ENCODE measurements at places on chromosomes 6 and 20. TPM values are rescaled to one million over a fixed set of nuclear protein-coding genes. Genes with fewer than 3 reads are reported as not detected.

DNA sequence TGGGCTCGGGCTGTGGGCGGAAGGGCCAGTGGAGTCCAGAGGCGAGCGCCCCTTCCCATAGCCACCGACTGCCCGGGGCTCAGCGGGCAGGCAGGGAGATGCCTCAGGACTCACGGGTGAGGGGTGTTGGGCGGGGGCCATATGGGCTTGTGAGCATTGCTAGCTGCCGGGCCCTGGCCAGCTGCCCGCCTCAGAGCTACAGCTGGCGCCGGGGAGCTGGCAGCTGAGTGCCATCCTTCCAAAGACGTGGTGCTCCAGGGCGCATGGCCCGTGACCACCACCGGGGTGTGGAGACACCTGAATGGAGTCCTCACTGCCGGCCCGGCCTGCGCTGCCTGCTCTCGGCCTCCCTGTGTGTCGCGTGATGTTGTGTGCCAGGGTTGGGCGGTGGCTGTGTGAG is 10.6 kb upstream of the RBBP8NL start:
- no peak for DNase-seq

- no peak for DNase-seq
Observed at GRCh38 chr6:88538130-88538706, 372.1 kb upstream of the CNR1 start.

DNA sequence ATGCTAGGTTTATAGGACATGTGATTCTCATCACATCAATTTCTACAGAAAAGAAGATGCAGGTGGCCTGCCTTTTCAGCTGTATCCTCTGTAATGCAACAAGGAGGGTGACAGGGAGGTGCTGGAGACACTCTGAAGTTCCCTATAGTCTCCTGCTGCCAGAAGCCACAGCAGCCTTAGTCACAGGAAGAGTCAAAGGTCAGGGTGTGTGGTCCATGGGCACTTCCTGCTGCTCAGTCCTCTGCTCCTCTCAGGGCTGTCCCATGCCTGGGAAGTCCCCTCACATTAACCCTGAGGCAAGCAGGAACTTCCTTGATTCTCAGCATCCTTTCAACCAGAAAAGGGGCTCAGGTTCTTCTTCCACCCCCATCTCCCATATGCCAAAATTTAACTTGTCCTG is 144.8 kb upstream of the FOXA2 start:
- DNase-seq, result no peak

DNA sequence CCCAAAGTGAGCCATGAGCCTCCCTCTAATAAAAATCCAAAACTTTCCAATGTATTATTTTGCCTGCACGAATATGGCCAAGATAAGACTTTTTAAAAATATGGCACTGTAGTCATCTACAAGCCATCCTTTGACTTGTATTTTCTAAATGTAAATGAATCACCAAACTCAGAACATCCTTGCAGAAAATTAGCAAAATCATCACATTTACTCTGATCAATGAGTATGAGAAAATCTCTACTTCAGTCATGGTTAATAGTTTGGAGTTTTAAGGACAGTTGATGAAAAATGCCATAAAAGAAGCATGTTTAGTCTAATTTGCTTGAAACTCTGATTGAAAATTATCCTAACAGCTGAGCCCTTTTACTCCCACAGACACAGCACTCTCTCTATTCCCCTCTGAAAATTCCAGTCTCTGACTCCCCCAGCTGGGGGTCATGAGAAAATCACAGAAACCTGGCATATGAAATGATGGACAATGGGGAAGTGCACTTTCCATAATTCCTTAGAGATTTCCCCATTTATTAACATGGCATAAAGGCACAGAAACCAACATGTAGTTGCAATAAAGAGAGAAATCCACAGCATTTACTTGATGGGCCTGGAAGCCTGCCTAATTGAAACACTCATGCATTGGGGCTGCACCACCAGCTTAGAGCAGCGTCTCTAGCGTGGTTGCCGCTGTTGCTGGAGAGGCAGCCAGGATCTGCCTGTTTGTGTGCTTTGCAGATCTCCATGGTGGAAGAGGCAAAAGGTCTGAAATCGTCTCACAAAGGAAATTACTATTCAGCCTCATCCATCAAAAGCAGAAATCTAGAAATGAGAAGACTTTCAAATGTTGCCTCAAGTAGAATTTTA is 214.0 kb downstream of the WDR27 start:
- peak; percentile 13 for DNase-seq

DNA sequence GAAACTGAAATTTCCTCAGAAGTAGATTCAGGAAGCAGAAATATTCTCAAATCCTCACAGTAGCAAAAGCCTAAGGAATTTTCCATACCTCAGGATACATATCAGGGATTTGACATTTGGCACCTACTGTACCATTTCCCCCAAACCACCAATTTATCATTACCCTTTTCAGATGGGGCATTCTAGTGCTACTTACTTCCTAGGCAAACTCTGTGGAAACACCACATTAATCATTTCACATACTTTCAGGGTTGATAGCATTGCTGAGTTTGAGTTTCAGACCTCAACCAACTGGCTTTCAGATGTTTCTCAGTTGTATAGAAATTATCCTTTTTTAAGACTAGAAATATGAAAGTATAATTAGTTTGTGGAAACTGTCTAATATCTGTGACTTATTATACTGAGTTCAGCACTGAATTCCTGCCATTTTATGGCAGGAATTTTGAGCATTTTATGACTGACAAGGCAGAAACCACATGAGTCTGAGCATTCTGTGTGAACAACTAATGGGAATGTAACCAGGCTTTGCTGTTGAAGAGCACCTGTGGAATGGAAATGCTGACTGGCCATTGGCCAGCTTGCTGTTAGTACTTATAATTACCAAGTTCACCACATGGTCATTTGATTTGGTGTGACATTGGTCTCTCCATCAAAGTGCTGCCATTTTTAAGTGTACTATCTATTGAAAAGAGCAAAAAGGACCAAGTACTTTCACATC is 35.1 kb upstream of the IRAK1BP1 start:
- no peak for DNase-seq

GRCh38 chr6:76174722-76175121 is 102.3 kb upstream of the IMPG1 start:
- no peak for DNase-seq

DNA sequence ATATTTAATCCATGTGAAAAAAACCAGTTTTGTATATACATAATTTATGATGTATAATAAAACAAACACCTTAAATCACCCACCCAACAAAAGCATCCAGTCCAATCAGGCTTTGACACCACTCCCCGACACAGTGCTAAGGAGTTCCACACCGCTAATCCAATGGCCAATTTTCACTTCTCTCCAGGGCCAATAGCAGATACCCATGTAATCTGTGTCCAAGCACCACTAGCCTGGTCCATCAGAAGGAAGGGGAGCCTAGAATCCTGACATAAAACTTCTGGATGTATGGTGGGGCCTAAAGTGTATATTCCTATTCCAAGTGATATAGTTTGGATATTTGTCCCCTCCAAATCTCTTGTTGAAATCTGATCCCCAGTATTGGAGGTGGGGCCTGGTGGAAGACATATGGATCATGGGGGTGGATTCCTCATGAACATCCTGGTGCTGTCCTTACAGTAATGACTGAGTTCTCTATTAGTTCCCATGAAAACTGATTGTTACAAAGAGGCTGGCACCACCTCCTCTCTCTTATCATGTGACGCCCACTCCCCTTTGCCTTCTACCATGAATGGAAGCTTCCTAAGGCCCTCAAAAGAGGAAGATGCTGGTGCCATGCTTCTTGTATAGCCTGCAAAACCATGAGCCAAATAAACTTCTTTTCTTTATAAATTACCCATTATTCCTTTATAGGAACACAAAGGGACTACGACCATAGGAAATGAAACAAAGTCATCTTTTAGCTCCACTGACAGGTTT is 20.8 kb downstream of the RALGAPA2 start:
- no peak for DNase-seq

The DEF6 gene
- 4.2 TPM for polyA plus RNA-seq

The MPIG6B gene
- polyA plus RNA-seq, result not detected

Measured in IMR-90 (cell line).